Mesothelial cell of epicardium (in vitro differentiated cells): ENCODE measurements at places on chromosomes 2 and 18.

DNA sequence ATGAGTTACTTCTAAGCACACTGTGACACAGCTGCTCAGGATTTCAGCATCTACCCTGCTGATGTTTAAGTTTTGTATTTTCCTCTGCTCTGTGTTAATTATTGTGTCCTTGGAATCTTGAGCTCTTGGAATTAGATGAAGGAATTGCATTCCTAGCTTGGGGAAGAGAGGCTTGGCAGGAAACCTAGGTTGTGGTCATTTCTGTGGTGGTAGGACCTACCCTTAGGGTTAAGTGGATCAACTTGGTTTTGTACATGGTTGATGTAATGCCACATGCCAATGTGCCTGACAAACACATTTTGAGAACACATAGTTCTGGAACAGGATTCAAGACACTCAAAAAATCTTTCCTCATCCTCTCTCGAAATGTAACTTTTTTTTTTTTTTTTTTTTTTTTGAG, 264.5 kb upstream of the MEX3C start:
- DNase-seq: no peak

GRCh38 chr2:38856165-38856564, 19.6 kb downstream of the DHX57 start:
- DNase-seq: no peak

DNA sequence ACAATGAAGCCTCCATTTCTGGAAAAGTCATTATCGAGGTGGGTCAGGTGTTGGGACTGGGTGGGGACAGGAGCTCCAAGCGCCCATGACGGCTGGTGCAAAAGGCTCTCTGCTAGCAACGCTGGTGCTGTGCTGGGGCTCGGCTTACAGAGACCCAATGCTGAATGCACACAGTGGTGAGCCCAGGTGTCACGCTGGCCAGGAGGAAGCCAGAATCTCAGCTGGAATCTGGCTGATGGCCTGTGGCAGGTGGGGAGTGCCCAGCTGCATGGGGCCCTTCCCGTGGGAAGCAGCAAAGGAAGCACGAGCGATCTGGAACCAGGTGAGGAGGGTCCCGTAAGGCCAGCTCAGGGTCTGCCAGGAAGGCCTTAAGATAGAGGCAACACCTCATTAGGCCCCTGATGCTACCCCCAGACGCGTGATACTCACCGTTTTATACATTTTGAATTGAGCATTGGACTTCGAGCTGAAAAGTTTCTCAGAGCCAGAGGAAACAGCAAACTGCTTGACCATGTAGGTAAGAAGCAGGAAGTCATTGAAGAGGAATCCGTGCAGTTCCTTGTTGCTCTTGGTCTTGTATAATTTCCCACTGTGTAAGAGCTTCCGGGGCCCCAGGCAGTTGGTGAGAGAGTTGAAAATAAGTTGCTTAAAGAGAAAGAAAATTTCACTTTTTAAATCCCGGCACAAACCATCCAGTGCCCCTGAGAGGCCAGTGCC, 34.7 kb downstream of the FAM228A start:
- no peak for DNase-seq

GRCh38 chr2:84386336-84387040, 72.6 kb downstream of the SUCLG1 start:
- no peak for DNase-seq

DNA sequence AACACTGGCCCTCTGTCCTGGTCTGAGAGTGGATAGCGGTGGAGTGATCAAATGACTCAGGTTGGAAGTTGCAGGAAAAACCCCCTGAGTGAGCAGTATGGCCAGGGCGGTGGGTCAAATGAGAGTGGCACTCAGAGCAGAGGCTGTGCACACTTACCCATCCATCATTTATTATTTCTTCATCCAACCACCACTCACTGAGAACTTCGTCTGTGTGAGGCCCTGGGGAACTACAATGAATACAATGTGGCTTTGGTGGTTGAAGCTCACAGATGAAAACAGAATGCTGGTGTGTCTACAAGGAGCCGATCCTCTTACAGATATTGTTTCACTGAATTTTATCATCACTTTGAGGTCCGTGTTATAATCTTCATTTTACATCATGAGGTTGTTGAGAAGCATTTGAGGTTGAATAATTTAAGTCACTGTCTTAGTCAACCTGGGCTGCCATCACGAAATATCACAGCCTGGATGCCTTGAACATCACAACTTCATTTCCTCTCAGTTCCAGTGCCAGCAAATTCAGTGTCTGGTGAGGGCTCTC, 73.4 kb upstream of the ID2 start:
- no peak for DNase-seq

- no peak for DNase-seq
Measured at GRCh38 chr2:239036819-239037558, 189.1 kb downstream of the TWIST2 start.

DNA sequence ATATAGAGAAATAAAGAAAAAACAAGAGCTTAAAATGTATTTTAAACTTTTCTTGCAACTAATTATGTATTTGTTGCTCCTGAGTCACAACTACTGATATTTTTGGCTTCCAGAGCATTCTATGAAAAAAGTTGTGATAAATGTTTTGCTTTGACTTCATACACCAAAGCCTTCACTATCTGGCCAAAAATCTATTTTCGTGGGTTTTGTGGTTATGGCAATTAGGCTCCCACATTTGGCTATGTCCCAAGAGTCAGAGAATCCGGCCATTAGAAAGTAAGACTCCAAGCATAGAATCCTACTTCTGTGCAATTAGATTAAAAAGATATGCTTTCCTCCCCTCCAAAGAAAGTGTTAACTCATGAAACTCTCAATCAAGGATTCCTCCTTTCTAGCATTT, 1456.1 kb upstream of the ACVR2A start:
- no peak for DNase-seq

GRCh38 chr18:61953161-61953560, 60.4 kb upstream of the RNF152 start:
- no peak for DNase-seq

DNA sequence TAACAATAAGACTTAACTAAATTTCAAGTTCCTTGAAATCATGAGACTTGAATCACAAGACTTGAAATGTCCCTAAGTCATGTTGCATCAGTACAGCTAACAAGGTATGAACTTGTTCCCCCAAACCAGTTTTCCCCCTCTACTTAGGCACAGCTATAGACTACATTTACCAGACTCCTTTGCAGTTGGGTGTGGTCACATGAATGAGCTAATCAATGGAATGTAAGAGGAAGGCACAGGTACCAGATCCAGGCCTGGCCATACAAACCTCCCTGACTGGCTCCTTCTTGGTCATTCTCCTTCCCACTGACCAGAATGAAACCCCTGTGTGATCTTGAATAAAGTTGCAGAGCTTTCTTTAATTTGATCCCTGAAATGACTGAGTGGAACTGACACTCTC, 77.8 kb downstream of the DNER start:
- DNase-seq: no peak

DNA sequence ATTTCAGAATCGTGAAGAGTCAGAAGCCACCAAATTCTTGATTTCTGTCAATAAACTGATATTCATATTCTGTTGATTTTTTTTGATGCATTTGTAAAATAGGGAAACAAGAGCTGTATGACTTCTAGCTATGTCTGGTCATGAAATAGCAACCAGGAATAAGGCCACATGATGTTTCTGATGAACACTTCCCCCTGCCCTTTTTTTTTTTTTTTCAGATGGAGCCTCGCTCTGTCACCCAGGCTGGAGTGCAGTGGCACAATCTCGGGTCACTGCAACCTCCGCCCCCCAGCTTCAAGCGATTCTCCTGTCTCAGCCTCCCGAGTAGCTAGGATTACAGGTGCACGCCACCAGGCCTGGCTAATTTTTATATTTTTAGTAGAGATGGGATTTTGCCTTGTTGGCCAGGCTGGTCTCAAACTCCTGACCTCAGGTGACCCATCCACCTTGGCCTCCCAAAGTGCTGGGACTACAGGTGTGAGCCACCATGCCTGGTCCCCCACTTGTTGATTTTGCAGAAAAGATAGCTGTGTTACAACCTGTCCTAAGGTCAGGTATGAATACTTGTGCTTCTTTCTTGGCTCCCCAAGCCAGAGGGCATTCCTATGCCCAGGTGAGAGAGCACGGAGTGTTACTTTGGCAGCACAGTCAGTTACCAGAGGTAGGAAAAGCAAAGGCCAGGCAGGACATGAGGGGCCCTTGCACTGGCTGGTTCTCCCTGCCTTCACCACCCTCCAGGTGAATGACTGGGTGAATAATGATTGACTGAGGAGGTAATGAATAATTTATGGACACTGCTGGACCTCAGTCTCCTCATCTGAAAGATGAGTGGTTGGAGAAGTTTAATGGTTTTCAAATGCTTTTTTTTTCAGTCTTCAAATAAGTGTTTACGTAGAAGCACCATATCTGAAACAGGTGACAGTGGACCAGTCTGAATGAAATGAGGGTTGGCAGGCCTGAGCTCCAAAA, 39.6 kb downstream of the PAX8 start:
- DNase-seq: no peak

GRCh38 chr2:176151442-176152287, at the start of gene HOXD4:
TSS of gene HOXD4 (plus strand) at chr2:176151550. CDS start at chr2:176151634, 84 bp downstream.
- DNase-seq: no peak

- DNase-seq: no peak
Measured at GRCh38 chr2:30346471-30347169, 100.4 kb upstream of the LCLAT1 start.

DNA sequence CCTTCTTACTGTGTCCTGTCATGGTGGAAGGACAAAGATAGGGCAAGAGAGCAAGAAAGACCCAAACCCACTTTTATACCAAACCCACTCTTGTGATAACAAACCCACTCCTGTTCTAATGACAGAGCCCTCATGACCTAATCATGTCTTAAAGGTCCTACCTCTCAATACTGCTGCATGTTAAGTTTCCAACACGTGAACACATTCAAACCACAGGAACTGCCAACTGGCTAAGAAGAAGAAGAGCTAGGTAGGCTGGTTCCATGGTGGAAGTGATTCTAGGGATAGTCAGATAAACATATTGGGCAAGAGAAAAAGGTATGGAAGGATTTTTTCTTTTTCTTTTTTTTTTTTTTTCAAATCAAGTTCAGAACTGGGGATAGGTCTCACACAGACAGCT, 22.0 kb downstream of the CTLA4 start:
- no peak for DNase-seq

DNA sequence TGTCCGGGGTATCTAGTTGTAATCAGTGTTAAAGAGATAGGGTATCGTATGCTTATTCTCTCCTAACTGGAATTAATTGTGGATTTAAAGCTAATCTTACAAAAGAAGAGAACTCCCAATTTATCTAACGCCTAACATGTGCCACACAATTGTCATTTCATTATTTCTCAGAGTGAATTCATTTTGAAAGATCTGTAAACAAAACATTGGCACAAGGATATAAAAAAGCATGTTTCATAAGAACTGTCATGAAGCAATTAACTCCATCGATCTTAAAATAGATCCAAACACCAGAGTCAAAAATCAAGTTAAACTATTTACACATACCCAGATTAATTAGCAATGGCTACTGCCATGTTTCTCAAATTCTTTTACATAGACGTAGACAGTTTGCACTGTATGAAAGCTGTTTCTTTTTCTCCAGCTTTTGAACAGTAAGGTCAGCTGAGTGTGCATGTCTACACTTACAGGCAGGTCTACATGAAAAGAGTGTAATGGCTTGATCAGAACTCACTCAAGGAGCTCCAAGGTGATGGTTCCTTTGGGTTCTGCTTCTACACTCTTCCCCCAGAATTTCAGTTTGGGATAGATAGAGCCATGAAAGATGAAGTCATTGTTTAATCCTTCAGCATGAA, 38.8 kb downstream of the CABYR start:
- DNase-seq: no peak

GRCh38 chr2:110836671-110837070, 104.3 kb downstream of the ACOXL start:
- no peak for DNase-seq

DNA sequence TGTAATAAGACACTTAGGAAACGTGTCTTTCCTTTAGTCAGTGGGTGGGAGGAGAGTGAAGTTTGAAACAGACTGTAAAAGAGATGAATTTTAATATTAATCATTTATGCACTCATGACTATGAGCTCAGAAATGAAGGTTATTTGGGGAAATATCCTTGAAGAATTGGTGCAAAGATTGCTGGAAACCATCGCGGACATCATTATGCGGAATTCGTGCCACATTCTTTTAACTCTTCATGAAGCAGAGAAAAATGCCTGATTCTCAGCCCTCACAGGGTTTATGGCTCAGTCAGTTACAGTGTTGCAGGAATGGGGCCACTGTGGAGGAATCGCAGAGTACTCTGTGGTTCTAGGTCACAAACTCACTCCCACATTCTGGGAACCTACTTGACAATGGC, 109.7 kb downstream of the RGPD3 start:
- DNase-seq: no peak

- no peak for DNase-seq
Measured at GRCh38 chr18:79121746-79122474, 52.7 kb downstream of the ATP9B start.
